ENCODE measurements at places on chromosomes 1 and 21. TPM values are rescaled to one million over a fixed set of nuclear protein-coding genes. Genes with fewer than 3 reads are reported as not detected.

Gene OR2AK2
- not detected for total RNA-seq

Gene LCE1C
- total RNA-seq = not detected

Gene C1orf174
- total RNA-seq = 20.9 TPM

Gene KIAA1614
- 13.6 TPM for total RNA-seq

Gene CELA3A
- not detected for total RNA-seq

Gene ADORA3
- total RNA-seq = 0.52 TPM

Gene KIF14
- total RNA-seq = 1.0 TPM

Gene SPRR4
- total RNA-seq = not detected

Gene LRRC53
- total RNA-seq = not detected

Gene LCE1B
- total RNA-seq = not detected

Gene PTP4A2
- 457 TPM for total RNA-seq

Gene G0S2
- total RNA-seq = 78.8 TPM

Gene DPYD
- total RNA-seq = 18.8 TPM

Gene PRELP
- total RNA-seq = 1.0 TPM

Gene EDARADD
- under 0.01 TPM for total RNA-seq

Gene PPP2R5A
- total RNA-seq = 29.2 TPM

Gene FCGR3B
- total RNA-seq = 2.6 TPM

Gene SLC30A1
- 16.2 TPM for total RNA-seq

All from skeletal muscle tissue (tissue), 5 donors.